Right ventricle myocardium superior (tissue), 1 donor: ENCODE measurements at places on chromosomes 5 and 9. TPM values are rescaled to one million over a fixed set of nuclear protein-coding genes. Genes with fewer than 3 reads are reported as not detected.

- DNase-seq: no peak
These were observed 25.6 kb upstream of the SCAMP1 start for GRCh38 chr5:78334811-78335210.

DNA sequence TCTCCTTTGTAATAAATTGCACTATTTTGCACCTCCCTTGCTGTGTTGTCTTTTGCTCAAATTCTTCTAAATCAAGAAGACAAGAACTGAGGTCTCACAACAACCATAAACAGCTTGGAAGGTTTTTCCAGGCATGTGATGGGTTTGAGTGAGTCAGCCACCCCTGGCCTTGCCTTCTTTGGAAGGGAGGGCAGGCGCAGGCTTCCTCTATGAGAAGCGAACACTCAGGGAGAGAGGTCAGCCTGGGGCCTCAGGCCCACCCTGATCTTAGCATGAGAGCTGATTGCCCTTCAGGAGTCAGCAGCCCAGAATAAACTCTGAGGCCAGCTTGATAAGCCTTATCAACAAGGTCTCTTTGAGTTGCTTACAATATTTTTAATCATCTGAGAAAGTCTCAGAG is 31.6 kb downstream of the S1PR3 start:
- no peak for DNase-seq

- no peak for DNase-seq
These were observed 58.2 kb downstream of the PRDM6 start for GRCh38 chr5:123147128-123147715.

GRCh38 chr5:38666668-38667498 is 110.4 kb upstream of the LIFR start:
- DNase-seq: peak; percentile 50

GRCh38 chr5:56325039-56325438 is 91.9 kb upstream of the ANKRD55 start:
- DNase-seq: no peak

DNA sequence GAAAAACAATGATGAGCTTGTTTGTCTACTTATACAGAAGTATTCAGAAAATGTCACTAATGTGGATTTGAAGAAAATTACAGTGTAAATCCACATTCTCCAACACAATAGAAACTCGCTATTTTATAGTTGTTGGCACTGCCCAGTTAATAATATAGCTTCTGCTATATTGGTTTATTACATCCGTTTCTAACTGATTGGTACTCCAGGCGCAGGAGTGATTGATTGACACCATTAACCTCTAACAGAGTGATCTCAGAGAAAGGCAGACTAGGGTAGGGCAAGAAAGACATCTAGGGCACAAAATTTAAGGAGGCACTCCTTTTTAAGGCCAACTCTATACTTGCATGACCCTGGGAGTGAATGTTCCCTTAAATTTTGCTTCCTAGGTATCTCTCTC is 84.0 kb upstream of the MIER3 start:
- no peak for DNase-seq

NIPAL4 gene
- total RNA-seq: not detected

NPR3 gene
- 18.3 TPM for total RNA-seq

TNC gene
- 1.1 TPM for total RNA-seq
